DMS53 (cell line): ENCODE measurements at places on chromosomes 5 and 9.

GRCh38 chr5:82952326-82952725 lies 124.9 kb downstream of the TMEM167A start:
- no peak for DNase-seq

DNA sequence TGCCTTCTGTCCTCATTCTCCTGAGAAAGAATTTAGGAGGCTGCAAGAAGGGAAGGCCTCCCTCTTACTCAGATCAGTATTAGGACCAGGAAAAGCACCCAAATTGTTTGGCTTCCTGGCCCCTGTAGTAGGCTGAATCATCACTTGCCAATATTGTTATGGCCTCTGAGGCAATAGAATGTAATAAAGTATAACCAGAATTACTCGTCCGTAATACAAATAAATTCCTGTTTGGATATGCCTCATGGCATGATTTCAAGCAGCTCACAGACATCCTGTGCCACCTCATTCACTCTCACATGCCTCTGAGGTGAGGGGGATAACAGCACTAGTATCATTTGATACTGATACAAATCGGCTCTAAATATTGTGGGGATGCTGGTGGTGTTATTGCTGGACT lies 427.3 kb downstream of the ISL1 start:
- DNase-seq, result peak; percentile 69

- no peak for DNase-seq
These were observed 218.8 kb downstream of the MCTP1 start for GRCh38 chr5:95066048-95066447.

DNA sequence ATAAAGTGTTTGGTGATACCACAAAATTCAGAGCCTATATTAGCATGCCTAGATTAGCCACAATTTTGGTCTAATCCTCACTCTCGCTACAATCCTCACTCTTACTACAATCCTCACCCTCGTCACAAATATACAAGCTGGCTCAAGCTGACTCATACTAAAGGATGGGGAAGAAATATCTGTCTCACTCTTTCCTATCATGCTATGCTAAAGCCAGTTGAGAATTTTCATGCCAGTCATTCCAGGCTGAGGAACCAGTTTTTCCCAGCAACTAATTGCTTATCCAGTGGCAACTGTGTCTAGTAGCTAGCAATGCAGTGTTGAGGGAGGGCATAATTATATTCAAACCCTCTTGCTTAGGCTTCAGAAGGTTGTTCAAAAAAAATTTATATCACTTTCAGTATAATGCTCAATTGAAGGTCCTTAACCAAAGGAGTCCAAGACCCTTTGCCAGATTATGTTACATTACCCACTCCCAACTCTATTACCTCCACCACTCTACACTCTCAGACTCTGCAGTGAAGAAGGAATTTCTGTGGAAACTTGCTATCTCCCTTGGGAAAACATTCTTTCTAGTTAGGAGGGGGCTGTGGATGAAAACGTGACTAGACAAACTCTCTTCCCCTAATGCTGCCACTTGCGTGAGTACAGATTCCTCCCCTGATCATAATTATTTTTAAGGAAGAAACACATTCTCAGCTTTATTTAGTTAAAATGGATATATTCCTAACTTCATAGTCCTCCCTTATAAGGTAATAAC lies 810.3 kb upstream of the ACO1 start:
- DNase-seq, result peak; percentile 6

DNA sequence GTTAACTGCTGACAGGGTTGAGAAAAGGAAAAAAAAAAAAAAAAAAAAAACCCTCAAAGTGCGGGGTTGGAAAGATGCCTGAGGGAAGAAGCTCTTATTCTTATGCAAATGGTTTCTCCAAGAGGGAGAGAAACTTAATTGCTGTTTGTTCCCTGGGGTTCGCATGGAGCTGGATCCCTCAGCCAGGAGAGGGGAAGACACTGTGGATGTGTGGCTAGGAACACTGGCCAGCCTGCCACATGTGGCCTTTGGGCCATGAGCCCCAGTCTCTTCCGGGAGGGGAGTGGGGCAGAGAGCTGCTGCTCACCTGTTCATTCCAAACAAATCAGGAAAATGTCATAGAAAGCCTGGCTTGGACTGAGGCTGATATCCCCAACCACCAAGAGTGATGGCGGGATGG lies 9.4 kb upstream of the SCGB3A2 start:
- DNase-seq, result no peak

- DNase-seq, result no peak
These were observed 12.0 kb downstream of the CRB2 start for GRCh38 chr9:123368023-123368422.
